Omental fat pad (tissue), 4 donors: ENCODE measurements at places on chromosomes 2 and 18. TPM values are rescaled to one million over a fixed set of nuclear protein-coding genes. Genes with fewer than 3 reads are reported as not detected.

The TBR1 gene
- 0.09 TPM for total RNA-seq

The UGT1A8 gene
- total RNA-seq: not detected

The TUBA3E gene
- not detected for total RNA-seq

The ACMSD gene
- total RNA-seq: not detected

The GPR155 gene
- total RNA-seq: 4.6 TPM
